ENCODE measurements at places on chromosomes 1 and 21.
A peak's percentile ranks its signal among the peaks of the same experiment; 100 is the strongest.

GRCh38 chr1:216210081-216210480, 213.2 kb downstream of the USH2A start:
- peak; percentile 44 for DNase-seq

DNA sequence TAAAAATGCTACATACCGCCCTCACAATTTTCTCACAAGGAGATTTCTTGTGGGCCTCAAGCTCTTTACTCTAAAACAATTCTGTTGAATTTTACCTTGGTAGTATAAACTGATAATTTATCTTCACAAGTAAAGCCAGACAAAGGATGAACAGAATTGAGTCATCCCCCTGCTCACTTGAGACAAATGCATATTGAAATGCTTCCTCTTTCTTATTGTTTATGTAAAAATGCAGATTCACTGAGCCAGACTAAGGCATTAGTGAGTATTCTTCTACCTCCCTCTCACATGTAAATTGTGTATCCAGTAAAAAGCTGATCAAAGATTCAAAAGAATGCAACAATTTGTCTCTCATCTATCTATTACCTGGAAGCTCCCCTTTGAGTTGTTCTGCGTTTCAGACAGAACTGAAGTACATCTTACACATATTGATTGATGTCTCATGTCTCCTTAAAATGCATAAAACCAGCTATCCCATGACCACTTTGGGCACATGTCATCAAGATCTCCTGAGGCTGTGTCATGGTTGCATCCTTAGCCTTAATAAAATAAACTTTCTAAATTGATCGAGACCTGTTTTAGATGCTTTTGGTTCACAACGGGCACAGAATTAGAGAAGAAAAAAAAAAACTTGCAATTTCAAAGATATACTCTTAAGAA, 743.1 kb upstream of the B3GALT2 start:
- no peak for DNase-seq

DNA sequence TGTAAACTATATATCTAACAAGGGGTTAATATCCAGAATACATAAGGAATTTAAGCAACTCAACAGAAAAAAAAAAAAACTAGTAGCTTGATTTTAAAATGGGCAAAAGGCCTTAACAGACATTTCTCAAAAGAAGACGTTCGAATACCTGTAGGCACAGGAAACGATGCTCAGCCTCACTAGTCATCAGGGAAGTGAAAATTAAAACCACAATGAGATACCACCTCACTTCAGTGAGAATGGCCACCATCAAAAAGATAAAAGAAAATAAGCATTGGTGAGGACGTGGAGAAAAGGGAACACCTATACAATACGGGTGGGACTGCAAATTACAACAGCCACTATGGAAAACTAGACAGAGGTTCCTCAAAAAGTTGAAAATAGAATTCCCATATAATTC, 37.3 kb downstream of the NPHP4 start:
- no peak for DNase-seq

GRCh38 chr1:11787251-11787803, 18.4 kb downstream of the MTHFR start:
- DNase-seq = peak; percentile 43

- DNase-seq = peak; percentile 39
These were observed 67.3 kb upstream of the CNTN2 start for GRCh38 chr1:204975568-204976235.

DNA sequence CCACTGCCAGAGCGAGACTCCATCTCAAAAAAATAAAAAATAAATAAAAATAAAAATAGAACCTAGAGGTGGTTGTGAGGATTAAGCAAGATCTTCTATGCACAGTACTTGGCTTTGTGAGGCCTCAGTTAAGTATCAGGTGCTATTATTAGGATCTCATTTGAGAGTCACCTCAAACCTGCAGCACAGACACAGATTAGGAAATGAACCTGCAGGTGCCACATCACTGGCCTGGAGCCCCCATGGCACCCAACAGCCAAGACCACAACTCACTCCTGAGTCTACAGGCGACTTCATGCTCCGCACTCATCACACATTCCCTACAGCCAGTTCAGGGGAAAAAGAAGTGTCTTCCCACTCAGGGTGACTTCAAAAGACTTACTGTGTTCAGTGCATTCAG, 176.8 kb downstream of the SLC45A1 start:
- no peak for DNase-seq

GRCh38 chr1:86866665-86867064, 47.3 kb downstream of the SELENOF start:
- DNase-seq = peak; percentile 28

DNA sequence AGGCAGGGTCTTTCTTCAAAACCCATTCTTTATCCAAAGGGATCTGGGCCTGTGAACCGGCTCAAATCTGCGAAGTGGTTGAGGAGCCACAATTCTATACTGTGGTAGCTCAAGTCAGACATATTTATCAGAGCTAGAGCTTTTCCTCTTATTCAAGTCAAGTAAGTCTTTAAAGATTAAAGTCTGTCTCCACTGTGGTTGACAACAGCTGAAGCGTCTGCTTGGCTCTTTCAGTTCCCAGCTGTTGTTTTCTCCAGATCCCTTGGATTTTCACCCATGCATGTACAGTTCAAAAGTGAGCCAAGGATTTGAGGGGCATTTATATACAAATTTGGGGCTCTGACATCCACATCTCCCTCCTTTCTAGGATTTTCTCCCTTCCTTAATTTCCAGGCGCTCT, 66.9 kb downstream of the C1orf185 start:
- no peak for DNase-seq

DNA sequence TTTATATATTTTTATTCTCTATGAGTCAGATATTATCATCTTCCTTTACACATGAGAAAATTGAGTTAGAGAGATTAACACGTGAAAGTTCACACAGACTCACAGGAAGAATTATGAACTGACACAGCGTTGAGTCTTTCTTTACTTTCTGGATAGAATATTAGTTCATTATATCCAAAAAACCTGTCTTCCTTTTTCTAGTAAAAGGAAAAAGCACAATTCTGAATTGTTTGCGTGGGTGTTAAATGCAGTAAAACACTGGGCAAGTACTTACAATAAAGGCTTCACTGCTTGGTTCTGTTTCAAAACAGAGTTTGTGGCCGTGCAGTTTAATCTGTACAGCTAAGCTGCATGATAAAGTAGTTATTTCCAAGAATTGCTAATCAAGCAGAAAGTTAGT, 10.8 kb downstream of the MAGI3 start:
- no peak for DNase-seq

GRCh38 chr1:201753492-201753891, 75.5 kb upstream of the IPO9 start:
- peak; percentile 57 for DNase-seq

Measured in fibroblast of skin of right biceps (primary cell).